ENCODE measurements at places on chromosomes 5 and 9. TPM values are rescaled to one million over a fixed set of nuclear protein-coding genes. Genes with fewer than 3 reads are reported as not detected.

DNA sequence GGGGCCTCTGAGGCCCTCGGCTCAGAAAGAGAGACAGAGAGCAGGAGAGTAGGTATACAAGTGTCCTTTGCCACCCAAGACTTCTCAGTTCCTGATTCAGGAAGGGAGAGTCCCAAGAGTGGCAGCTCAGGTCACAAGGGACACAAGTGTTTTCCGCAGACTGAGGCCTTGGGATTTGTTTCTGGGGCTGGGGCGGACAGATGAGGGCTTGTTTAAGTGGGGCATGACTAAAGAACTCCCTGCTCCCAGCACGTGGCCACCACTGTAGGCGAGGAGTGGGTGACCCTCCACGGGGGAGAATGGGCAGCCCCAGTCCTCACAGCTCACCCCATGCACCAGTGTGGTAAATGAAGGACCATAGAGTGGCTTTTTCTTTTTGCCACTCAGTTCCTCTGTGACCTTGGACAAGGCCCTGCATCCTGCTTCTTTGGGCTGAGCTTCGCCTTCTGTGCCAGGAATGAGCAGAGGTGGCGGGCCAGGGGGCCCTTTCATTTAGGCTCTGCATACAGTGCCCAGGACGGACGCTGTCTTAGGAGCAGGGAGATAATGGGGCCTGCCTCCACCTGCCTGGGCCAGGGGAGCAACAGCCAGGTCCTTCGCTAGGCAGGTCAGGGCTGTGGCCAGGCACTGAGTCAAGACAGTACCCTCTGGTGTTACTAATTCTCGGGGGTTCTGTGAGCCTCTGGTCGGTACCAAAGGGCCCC is 50.8 kb downstream of the AMBP start:
- no peak for DNase-seq
- no peaks in the 10 kb centered on the region for H3K27me3 ChIP-seq
- H3K4me1 ChIP-seq: peaks cover 2% of the 10 kb centered on the region
- H3K36me3 ChIP-seq: no peaks in the 10 kb centered on the region
- no peak overlapping the region for H3K27ac ChIP-seq
- H3K4me3 ChIP-seq: no peak overlapping the region

DNA sequence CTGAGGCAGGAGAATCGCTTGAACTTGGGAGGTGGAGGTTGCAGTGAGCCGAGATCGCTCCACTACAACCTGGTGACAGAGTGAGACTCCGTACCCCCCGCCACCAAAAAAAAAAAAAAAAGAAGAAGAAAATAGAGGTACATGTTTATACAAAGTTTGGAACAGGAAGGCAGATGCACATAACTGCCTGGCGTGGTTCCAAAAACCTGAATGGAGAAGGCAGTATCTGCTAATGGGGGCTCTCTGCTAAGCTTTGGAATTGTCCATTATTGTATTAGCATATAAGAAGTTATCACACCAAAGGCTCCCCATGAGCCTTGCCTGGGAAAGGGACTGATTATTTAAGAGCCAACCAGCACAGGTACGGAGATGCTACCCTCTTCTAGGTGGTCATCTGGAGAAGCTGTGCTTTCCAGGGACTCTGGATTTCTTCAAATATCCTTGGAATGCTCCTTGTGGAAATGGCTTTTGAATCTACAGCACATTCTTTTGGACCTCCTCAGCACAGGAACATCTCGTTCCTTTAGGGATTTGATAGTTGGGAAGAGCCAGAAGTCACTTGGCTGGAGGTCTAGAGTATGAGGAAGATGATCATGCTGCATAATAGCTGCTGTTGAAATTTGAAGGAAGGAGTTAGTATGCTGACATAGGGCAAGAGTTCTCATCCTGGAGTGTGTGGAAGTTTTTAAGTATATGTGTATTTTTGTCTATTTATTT is 42.5 kb upstream of the ABCA1 start:
- no peak overlapping the region for H3K27ac ChIP-seq
- no peaks in the 10 kb centered on the region for H3K27me3 ChIP-seq
- peaks cover 2% of the 10 kb centered on the region for H3K4me1 ChIP-seq

DNA sequence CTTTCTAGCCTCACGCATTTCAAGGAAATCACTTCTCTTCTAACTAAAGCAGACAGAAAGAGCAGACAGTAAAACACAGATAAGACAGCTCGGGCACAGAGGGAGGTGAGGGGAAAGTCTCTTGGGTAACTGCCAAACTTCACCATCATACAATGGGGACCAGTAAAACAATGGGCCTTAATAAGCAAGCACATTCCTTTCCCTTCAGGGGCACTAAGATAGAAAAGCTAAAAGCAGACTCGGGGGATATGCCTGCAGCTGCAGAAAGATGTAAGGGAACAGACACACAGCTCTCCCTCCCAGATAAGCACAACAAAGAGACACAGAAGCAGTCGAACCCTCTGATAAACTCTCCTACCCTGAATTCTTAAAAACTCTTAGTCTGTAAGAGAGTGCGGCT is 15.6 kb upstream of the CKS2 start:
- H3K36me3 ChIP-seq: no peaks in the 10 kb centered on the region
- no peaks in the 10 kb centered on the region for H3K4me1 ChIP-seq
- no peaks in the 10 kb centered on the region for H3K27me3 ChIP-seq
- DNase-seq: no peak
- no peak overlapping the region for H3K27ac ChIP-seq

DNA sequence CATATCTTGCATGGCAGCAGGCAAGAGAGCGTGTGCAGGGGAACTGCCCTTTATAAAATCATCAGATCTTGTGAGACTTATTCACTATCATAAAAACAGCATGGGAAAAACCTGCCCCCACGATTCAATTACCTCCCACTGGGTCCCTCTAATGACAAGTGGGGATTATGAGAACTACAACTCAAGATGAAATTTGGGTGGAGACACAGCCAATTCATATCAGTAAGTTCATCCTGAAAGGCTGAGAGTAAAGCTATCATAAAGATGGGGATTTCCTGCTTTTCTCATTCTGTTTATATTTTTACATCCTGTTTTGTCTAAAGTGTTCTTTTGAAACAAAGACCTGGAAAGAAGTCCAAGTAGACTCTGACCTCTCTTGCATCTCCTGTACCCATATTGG is 28.9 kb upstream of the IL33 start:
- H3K4me1 ChIP-seq: no peaks in the 10 kb centered on the region
- no peak overlapping the region for H3K4me3 ChIP-seq
- H3K27me3 ChIP-seq: no peaks in the 10 kb centered on the region

DNA sequence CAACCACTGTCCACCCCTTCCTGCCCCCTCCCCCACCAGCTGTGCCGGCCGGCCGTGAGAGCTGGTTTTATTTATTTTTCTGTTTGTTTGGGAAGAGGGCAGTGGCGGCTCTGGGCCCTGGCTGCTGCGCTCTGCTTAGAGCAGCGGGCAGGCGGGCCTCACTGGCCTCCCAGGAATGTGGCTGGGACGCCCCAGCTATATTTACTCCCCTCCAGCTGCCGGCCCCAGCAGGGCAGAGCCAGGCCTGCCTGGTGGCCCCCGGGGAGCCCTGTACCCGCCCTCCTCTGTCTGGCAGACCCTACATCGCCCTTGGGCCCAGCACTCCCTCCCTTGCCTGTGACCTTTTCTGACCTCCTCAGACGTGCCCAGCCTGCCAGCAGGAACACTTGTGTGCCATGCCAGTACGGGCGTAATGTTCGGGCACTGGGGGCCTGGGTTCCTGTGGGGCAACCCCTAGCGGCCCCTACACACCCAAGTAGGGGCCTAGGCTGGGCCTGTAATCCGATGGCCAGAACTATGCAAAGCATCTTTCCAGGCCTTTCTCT is 7.7 kb downstream of the CXXC5 start:
- H3K27me3 ChIP-seq: peaks cover 2% of the 10 kb centered on the region
- no peaks in the 10 kb centered on the region for H3K36me3 ChIP-seq
- no peak for DNase-seq
- peaks cover 29% of the 10 kb centered on the region for H3K4me1 ChIP-seq
- no peak overlapping the region for H3K4me3 ChIP-seq

DNA sequence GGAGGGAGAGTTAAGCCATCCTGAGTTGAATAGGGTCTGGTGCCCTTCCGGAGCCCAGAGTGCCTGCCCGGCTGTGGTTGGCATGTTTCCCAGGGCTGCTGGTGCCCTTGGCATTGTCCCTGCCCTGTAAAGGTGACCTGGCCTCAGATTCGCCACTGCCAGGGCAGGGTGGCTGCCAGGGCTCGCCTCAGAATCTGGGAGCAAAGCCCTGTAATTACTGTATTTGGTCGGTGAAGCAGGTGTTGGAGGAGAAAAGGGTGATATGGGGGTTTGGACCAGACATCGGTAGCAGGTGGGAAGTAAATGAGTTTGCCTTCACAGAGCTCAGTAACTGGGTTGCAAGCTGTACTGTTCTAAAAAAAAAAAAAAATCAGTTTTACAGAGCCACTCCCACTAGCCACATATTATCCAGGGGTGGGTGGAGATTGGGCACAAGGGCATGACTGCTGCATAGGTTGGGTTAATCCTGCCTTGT is 47.6 kb downstream of the RGS3 start:
- no peak for DNase-seq
- no peaks in the 10 kb centered on the region for H3K27me3 ChIP-seq
- H3K27ac ChIP-seq: no peak overlapping the region
- peaks cover 3% of the 10 kb centered on the region for H3K4me1 ChIP-seq

- H3K4me3 ChIP-seq: no peak overlapping the region
- H3K36me3 ChIP-seq: no peaks in the 10 kb centered on the region
- no peak for DNase-seq
- no peak overlapping the region for H3K27ac ChIP-seq
Observed at GRCh38 chr9:78562021-78562420, 265.1 kb downstream of the PSAT1 start.

GRCh38 chr9:38413283-38413682 is 11.0 kb downstream of the IGFBPL1 start:
- H3K4me3 ChIP-seq: no peak overlapping the region
- no peaks in the 10 kb centered on the region for H3K36me3 ChIP-seq
- no peaks in the 10 kb centered on the region for H3K27me3 ChIP-seq
- H3K27ac ChIP-seq: no peak overlapping the region
- no peaks in the 10 kb centered on the region for H3K4me1 ChIP-seq

DNA sequence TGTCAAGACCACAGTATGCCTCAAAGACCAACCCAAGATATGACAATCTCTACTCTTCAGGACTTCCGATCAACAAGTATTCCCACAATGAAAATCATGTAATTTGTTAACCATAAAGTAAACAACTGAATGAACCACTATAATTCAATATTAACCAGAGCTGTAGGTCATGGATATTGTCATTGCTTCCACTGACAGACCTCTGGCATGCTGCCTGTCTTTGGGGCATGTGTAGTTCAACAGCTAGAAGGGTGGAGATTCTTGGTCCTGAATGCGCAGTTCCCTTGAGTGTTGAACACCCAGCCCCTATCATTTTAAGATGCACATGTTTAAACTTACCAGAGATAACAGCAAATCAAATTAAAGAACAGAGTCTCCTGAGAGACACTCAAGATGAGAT is 283.0 kb downstream of the CEMIP2 start:
- no peak overlapping the region for H3K4me3 ChIP-seq
- no peaks in the 10 kb centered on the region for H3K27me3 ChIP-seq
- no peak for DNase-seq
- no peaks in the 10 kb centered on the region for H3K36me3 ChIP-seq

Gene ZDHHC11
- polyA plus RNA-seq: 1.1 TPM

Gene PELO
- polyA plus RNA-seq: 6.3 TPM

Gene TSSK1B
- polyA plus RNA-seq: not detected

Gene CBY3
- not detected for polyA plus RNA-seq

Gene PRDM12
- not detected for polyA plus RNA-seq
